K562 (cell line): ENCODE measurements at places on chromosomes 4 and X. TPM values are rescaled to one million over a fixed set of nuclear protein-coding genes. Genes with fewer than 3 reads are reported as not detected.
A peak's percentile ranks its signal among the peaks of the same experiment; 100 is the strongest.

The RAB33A gene
- 0.20 TPM in 1 of 2 replicates, not detected in the other for total RNA-seq

GRCh38 chr4:95251568-95251967 is 297.2 kb downstream of the UNC5C start:
- no peak for DNase-seq

The TMPRSS11A gene
- not detected in 2 replicates for total RNA-seq

- DNase-seq: peak; percentile 94
These were observed 22.8 kb downstream of the CFAP99 start for GRCh38 chr4:2441393-2442174.

- no peak for DNase-seq
These were observed 39.5 kb downstream of the SORBS2 start for GRCh38 chr4:185772391-185773093.

GRCh38 chr4:86380181-86380724 is 20.4 kb upstream of the MAPK10 start:
- DNase-seq: no peak

The TRPC3 gene
- total RNA-seq: 0.13 and 0.20 TPM in 2 replicates

DNA sequence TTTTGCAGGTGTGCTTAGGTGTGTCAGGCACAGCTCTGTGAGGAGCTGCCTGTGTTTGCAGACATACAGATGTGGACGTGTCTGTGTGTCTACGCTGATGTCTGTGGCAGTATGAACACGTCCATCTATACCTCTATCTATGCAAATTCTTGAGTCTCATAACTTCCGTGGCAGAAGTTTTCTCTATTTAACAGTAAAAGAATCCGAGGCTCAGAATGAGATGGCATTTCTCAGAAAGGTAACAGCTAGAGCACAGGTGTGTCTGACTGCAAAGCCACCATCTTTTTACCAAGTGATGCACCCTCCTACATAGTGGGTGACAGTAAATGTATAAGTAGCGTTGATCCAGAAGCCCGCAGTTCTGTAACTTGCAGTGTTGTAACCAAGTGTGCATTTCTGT is 39.9 kb upstream of the CYP4V2 start:
- DNase-seq: no peak

The FDCSP gene
- total RNA-seq: not detected in 2 replicates

The SPACA5 gene
- total RNA-seq: not detected in 2 replicates

- DNase-seq: no peak
These were observed 36.1 kb downstream of the ZBTB49 start for GRCh38 chr4:4326166-4326565.
